Hippocampal formation (tissue), 2 donors: ENCODE measurements at places on chromosomes 13 and 19.
A peak's percentile ranks its signal among the peaks of the same experiment; 100 is the strongest.

GRCh38 chr13:49258089-49258796, 10.5 kb downstream of the CDADC1 start:
- no peak for DNase-seq

DNA sequence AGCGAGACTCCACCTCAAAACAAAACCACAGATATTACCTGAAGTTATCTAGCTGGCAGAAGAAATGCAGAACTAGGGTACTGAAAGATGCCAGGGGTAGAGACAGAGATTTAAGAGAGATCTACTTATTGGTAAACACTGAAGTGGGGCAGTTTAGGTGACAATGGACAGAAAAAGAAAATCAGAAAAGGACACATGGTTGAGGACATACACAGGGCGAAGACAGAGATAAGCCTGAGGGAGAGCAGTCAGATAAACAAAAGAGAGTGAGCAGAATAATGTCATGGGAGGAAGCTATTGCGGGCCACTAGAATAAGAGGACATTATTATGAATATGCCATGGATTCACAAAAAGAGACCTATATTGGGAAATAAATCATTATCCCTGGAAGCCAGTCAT, 3.3 kb downstream of the NEK5 start:
- no peak for DNase-seq

DNA sequence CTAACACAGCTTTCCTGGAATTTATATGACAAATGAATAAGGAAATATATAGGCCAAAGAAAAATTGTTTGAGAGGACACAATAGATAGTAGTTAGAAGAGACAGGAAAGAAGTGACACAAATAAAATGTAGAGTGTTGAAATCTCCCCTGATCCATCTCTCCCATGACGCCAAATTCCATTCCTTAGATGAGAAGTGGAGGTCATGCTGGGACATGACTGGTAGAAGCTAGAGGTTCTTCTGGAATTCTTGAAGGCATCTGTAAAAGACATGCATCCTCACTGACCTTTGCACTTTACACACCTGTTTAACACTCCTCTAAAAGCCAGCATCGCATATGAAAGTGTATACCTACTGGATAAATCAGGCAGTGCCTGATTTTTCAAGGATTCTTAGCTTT, 67.8 kb downstream of the DGKH start:
- no peak for DNase-seq

- DNase-seq = no peak
Observed at GRCh38 chr19:2255982-2256685, at the start of gene JSRP1. Gene JSRP1 (minus strand): TSS chr19:2256417. CDS start chr19:2255314, 1,103 bp downstream.

GRCh38 chr13:33956346-33956745, 138.4 kb downstream of the RFC3 start:
- DNase-seq = no peak

DNA sequence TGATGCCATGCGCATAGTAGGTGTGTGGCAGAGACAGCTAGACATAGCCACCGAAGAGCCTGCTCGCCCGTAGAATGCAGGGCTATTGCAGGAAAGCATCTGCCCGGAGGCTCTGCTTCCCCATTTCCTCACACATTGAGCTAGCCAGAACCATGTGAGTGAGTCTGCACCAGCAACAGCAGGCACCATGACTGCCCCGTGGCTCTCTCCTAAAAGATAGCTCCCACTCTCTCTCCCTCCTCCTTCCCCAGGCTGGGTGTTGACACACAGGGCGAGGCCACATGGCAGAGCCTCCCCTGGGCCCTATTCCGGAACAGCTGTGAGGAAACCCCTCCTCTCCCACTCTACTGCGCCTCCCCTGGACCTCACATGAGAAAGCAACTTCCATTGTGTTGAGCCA, 52.3 kb upstream of the ATP12A start:
- DNase-seq = no peak

- DNase-seq = no peak
Observed at GRCh38 chr13:40318366-40318765, 348.1 kb downstream of the FOXO1 start.

- peak; percentile 81 for DNase-seq
Observed at GRCh38 chr19:2610637-2611482, 91.6 kb downstream of the GNG7 start.

- DNase-seq = no peak
Observed at GRCh38 chr13:51742611-51743010, 61.4 kb downstream of the DHRS12 start.

GRCh38 chr13:85379433-85379832, 419.8 kb downstream of the SLITRK6 start:
- no peak for DNase-seq

DNA sequence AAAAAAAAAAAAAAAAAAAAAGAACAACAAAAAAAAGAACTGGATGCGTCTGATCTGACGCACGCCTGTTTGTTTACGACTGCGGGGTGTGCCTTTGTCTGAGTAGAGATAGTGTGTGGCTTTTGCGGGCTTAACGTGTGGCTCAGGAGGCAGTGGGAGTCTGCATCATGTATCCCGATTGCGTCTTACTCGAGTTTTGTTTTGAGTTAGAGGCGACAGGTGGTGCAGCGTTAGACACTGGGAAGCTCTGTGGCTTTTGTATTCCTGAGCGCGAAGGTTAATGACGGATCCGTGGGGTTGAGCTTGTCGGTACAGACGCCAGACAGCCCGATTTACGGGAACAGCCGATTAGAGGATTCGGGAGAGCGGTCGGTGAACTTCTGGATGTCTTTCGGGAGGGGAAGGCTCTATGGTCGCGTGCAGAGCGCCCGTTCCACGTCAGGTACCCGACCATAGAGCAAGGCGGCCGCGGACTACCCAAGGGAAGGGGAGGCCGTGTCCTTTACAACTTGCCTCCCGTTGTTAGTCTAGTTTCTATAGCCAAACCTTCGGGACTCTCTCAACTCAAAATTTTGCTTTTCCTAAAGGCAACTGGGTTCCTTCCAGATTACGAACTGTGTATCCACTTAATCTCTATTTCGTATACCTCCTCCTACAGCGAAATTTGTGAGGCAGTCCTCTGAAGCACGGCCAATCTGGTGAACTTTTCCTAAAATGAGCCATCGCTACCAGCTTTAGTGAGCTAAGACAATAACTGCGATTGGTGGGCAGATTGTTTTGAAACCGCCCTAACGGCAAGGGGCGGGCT, 926 bp upstream of the HNRNPUL1 start:
- DNase-seq = peak; percentile 85

DNA sequence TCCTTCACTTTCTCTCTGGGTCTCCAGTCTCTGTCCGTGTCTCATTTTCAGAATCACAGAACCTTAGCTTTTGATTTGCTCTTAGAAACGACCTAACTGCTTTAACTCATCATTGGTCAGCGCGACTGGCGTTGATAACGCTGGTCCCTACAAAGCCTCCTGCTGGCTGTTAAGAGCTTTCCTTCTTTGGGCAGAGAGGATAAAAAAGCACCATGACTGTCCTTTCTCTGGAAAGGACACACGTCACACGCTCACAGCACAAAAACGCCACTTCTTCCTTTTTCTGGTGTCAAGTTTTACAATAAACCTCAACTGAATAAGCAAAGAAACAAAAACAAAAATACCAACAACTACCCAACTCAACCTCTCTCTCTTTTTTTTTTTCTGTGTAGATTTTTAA, 1.7 kb upstream of the KLK12 start:
- no peak for DNase-seq

- no peak for DNase-seq
Observed at GRCh38 chr19:36460046-36460445, 29.3 kb downstream of the ZNF566 start.

GRCh38 chr19:49020342-49020741, 3.5 kb upstream of the LHB start:
- no peak for DNase-seq

- no peak for DNase-seq
Observed at GRCh38 chr19:15072930-15073647, 8.9 kb upstream of the OR1I1 start.

- no peak for DNase-seq
Observed at GRCh38 chr19:33726756-33727155, 69.9 kb upstream of the KCTD15 start.

DNA sequence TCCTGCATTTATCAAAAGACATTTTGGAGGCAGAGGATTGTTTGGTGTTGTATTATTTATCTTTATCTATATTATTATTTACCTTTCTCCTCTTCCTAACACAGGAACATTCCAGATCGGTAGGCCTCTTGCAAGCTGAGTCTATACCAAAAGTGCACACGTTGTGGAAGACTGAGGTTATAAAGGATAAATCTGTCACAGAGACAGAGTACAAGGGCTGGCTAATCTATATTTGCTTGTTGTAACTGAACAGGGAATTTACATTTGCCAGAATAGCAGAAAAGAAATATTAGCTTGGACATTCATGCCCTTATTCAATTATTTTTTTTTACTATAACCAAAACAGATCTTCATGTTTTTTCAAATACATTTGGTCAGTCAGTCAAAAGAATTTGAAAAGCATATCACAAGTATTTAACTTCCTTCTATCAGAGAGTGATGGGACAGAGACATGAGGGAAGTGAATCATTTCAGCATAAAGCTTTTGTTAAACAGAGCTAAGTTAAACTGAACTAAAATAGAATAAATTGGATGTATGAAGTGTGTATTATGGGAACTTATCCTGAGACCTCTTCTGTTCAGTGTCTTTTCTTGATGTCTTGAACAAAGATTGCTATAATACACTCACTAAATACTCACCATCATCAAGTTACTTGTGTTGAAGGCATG, 352.5 kb downstream of the DNAJC15 start:
- DNase-seq = no peak

DNA sequence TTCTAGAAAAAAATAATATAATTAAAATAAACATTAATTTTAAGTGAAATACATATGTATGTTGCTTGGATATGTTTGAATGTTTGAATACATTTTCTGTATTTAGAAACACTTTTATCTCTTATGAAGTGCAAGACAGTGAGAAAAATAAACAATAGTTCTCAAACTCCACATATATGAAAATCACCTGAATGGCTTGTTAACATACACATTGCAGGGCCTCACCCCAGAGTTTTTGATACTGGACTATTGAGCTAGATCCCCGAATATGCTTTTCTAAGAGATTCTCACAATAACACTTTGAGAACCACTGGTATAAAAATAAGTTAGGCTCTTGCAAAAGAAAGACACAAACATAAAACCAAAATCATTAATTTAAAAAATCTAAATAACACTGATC, 1570.3 kb upstream of the PRR20A start:
- DNase-seq = no peak

DNA sequence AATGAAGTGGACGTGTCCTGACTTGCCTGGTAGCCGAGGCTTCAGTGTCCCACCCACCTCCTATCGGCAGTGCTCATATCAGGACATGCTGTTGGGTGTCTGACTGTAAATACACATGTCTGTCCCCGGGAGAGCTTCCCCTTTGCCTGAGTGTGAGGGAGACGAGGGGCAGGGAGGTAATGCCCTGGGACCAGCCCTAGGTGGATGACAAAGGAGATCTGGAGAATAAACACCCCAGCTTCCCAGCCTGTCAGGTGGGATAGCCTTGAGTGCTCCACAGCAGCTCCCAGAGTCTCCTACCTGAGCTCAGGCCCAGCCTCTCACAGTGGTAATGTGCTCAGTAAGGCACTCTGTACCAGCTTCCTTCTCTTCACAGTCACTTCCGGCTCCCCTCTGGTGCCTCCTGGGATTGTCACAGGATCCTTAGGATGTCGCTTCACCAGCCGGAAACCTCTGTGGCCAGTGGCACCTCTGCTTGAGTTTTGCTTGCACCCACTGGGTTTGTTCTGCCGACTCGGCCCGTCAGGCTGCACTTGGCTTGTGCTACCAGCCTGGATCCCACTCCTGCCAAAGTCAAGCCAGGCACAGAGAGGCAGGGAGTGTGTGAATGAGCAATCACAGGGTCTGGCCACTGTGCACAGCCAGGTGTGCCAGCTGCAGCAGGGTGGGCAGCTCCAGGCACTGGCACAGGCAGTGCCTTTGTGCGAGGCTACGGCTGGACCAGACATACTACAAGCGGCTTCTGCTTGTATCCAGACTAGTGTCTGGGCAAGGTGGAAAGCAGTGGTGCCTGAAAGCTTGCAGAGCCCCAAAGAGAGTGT, 54.4 kb upstream of the RGCC start:
- DNase-seq = no peak

- DNase-seq = no peak
Observed at GRCh38 chr19:17488593-17489391, 18.5 kb downstream of the SLC27A1 start.

- DNase-seq = no peak
Observed at GRCh38 chr19:31342926-31343325, 6.3 kb downstream of the TSHZ3 start.

DNA sequence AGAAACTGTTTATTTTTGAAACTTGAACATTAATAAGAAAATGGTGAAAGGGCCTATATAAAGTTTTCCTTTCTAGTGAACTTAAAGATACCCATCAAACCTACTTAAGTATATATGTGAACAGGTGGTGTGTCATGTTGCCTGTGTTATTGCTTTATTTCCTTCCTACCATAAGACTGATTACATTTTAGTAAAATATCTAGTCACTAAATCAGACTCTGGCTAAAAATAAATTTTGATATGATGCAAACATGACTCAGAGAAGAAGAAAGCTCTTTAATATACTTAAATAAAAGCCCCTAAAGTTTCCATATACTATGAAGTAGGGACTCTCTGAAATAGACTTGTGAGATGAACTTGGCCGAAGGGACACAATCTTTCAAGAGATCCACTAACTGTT, 35.1 kb upstream of the FBXL3 start:
- DNase-seq = no peak

GRCh38 chr19:8001651-8001994, 3.8 kb downstream of the ELAVL1 start:
- no peak for DNase-seq

DNA sequence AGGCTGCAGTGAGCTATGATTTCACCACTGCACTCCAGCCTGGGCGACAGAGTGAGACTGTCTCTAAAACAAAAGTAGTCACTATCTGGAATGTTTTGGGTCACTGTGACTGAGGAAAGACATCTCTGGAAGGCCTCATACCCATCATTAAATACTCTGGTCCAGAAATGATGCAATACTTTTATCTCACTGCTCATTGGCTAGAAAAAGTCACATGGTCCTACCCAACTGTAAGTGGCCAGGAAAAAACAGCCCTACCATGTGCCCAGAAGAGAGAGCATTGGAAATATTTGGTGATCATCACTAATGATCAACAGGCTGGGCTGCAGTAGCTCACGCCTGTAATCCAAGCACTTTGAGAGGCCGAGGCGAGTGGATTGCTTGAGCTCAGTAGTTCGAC, 29.8 kb downstream of the PNPLA6 start:
- no peak for DNase-seq

DNA sequence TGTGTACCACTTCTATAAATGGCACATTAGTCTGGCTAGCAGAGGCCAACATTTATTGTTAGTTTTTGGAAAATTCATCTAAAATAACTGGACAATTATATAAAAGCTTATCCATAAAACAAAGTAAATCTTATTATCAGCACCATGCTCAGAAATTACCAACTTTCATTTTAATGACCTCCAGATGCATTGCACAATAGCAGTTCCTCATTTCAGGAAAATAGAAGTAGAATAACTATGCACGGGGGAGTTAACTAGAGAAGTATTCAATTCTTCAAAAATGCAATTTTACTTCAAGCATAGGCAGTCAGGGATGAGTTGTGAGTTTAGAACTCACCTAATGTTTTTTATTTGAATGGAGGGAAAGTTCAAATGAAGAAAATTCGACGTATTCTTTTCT, 1023.5 kb downstream of the PCDH17 start:
- DNase-seq = no peak

GRCh38 chr13:79477968-79478367, 3.0 kb upstream of the NDFIP2 start:
- DNase-seq = peak; percentile 23
